ENCODE measurements at places on chromosomes 5 and 9.
A peak's percentile ranks its signal among the peaks of the same experiment; 100 is the strongest.

GRCh38 chr9:27398982-27399653 is 102.2 kb upstream of the EQTN start:
- no peak for DNase-seq

- no peak for DNase-seq
Measured at GRCh38 chr9:3656224-3656623, 130.4 kb upstream of the RFX3 start.

GRCh38 chr5:31027721-31028120 is 165.8 kb upstream of the CDH6 start:
- DNase-seq: no peak

DNA sequence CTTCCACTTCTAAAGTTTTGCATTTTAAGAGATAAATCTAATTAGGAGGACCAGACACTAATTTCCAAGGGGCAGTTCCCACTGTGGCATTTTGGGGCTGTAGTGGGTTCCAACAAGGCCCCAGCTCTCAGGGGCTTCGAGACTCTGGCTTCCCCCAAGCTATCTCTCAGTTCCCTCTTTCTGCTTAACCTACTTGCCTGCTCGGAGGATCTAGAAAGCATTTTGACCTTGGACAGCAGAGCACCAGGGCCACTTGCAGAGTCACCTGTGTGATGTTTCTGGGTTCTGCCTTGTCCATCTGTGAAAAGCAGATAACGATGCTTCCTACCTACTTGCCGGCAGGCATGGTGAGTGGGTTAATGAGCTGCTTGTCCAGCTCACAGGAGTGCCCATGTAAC is 175.4 kb downstream of the MED10 start:
- no peak for DNase-seq

DNA sequence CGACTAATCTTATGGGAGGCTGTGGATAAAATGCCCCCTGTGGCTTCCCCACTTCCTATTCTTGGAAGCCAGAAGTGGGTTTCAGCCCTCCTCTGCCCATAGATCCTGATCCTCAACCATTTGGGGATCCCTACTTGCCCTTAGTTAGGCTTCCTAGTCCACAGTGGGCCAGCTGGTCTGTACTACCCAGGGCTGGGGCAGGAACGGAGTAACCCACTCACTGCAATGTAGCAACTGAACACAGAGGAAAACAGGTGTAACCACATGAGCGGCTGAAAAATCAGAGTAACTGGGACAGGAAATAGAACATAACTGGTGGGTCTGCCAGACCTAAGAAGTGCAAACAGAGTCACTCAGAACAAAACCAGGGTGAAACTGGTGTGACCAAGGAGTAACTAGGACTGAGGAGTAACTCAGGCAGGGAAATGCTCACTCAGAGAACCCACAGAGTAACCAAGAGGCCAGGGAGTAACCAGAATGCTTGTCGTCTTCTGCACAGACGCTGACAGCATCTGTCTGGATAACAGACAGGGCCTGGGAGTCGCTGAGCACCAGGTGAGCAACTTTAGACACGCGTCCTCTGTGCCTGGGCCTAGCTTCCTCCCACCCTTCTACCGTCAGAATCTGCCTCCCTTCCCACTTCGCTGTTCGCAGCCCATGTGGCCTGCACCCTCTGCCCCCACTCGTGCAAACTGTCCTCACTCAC is 1.0 kb downstream of the AQP3 start:
- peak; percentile 38 for DNase-seq

GRCh38 chr9:94079236-94079635 is 5.0 kb upstream of the PTPDC1 start:
- no peak for DNase-seq

DNA sequence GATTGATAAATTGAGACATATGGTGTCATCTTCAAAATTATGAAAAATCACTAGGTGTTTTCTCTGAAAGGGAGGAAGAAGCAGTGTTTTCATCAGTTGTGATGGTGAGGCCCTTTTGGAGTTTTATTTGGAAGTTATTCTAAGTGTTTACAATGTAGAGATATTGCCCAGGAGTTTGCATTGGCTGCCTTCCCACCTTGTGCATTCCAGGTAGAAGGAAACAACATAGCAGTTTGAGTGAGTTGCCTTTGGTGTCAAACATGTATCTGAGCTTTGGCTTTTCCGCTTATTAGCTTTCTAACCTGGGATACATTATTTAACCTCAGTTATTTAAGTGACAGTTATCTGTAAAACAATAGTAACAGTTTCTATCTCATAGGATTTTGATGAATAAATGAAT is 122.5 kb downstream of the SCAMP1 start:
- no peak for DNase-seq

- no peak for DNase-seq
Measured at GRCh38 chr9:117868594-117868993, 164.4 kb downstream of the TLR4 start.

- no peak for DNase-seq
Measured at GRCh38 chr5:63233361-63233760, 654.7 kb downstream of the LRRC70 start.

DNA sequence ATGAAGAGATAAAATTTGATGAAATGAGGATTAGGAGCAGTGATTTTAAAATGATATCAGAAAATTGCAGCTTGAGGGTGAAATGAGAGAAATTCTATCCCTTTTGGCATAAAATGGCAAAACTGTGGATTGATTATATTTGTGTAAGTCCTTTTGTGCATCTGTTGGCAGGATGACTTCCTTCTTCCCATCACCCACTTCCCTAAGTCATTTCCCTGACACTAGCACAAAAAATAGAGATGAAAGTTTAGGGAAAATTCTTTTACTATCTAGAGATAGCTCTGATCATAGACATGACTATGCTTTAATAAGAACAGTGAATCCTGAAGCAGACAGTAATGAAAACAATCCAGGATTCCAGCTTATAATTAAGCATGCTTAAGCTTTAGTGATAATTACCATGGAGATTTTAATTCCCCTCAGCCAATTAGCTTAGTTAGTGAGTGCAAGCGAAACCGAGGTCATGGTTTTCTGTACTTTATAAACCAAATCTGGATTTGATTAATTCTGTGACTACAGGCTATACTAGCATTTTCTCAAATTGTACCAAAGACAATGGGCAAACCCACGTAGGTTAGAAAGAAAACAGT is 163.6 kb upstream of the TARS1 start:
- no peak for DNase-seq

- peak; percentile 81 for DNase-seq
Measured at GRCh38 chr5:116375926-116376325, 198.7 kb downstream of the SEMA6A start.

- no peak for DNase-seq
Measured at GRCh38 chr5:6408627-6409446, 30.5 kb upstream of the MED10 start.

DNA sequence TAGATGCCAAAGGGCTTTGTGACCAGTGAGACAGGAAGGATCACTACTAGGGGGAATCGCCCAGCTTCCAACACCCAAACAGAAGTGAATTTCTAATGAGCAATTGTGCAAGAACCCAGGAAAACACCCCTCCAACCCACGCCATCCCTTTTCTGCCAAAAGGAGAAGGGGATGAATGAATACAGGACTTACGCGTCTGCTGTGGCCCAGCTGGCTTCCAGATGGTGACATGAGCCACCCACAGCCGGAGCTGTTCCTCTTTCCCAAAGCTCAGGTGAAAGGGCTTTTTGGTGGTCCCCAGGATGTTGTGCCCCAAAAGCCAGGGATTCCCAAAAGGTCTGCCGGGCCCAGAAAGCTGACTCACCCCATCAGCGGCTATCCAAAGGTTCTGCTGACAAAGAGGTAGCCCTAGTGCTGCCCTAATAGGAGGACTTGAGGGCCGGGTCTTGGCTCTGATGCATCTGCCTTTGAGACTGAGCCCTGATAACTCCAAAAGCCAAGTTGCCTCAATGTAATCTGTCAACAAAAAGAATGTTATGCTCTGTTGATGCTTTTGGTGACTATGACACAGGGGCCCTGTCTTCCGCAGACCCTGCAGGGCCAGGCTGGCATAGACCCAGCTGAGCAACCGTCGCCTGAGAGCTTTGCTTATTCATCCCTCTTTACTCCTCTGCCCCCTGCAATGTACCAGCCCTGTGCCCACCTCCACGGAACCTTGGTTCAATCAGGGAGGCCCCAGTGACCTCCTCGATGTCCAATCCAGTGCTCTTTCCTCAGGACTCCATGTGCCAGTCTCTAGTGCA is 14.5 kb downstream of the GSN start:
- peak; percentile 64 for DNase-seq

DNA sequence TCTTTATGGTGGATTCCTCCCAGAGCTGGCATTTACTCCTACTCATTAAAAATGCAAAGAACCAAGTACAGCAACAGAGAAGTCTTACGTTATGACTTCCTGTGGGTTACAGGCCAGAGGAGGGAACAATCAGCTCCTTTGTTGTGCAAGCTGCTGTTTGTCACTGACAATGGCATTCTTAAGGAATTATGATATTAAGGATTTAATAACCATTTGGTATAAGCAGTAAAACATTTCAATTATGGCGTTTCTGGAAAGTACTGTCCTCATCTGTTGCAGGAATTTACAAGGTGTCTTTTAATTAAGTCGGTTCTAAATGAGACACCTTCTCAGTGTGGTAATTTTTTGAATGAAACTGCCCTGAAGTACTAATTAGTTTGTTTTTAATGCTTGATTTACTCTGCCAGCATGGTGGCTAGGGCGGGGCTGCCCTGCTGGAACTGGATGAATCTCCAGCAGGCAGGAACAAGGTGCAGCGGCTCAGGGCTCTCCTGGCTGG is 49.1 kb upstream of the VDAC1 start:
- peak; percentile 13 for DNase-seq

DNA sequence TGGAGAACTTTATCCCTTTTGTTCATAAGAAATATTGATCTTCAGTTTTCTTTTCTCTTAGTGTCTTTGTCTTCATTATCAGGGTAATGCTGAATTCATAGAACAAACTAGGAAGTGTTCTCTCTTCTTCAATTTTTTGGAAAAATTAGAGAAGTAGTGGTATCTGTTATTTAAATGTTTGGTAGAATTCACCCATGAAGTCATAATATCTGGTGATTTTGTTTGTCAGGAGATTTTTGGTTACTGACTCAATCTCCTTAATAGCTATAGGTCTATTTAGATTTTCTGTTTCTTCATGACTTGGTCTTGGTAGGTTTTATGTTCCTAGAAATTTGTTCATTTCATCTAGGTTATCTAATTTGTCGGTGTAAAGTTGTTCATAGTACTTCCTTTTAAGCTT is 45.4 kb upstream of the STARD4 start:
- no peak for DNase-seq

DNA sequence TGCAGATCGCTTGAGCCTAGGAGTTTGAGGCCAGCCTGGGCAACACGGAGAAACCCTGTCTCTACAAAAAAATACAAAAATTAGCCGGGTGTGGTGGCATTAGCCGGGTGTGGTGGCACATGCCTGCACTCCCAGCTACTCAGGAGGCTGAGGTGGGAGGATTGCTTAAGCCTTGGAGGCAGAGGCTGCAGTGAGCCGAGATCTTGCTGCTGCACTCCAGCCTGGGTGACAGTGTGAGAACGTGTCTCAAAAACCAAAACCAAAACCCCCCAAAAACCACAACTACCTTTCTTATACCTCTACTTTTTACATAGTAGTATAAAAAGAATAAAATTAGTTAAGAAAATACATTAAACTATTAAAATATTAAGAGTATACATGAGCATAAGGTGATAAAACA is 121.2 kb downstream of the RAPGEF6 start:
- DNase-seq: no peak

GRCh38 chr5:54187694-54188093 is 122.7 kb downstream of the ARL15 start:
- no peak for DNase-seq

GRCh38 chr9:37937366-37937765 is 33.4 kb upstream of the SLC25A51 start:
- no peak for DNase-seq

- no peak for DNase-seq
Measured at GRCh38 chr9:93642961-93643360, 66.6 kb downstream of the PHF2 start.

DNA sequence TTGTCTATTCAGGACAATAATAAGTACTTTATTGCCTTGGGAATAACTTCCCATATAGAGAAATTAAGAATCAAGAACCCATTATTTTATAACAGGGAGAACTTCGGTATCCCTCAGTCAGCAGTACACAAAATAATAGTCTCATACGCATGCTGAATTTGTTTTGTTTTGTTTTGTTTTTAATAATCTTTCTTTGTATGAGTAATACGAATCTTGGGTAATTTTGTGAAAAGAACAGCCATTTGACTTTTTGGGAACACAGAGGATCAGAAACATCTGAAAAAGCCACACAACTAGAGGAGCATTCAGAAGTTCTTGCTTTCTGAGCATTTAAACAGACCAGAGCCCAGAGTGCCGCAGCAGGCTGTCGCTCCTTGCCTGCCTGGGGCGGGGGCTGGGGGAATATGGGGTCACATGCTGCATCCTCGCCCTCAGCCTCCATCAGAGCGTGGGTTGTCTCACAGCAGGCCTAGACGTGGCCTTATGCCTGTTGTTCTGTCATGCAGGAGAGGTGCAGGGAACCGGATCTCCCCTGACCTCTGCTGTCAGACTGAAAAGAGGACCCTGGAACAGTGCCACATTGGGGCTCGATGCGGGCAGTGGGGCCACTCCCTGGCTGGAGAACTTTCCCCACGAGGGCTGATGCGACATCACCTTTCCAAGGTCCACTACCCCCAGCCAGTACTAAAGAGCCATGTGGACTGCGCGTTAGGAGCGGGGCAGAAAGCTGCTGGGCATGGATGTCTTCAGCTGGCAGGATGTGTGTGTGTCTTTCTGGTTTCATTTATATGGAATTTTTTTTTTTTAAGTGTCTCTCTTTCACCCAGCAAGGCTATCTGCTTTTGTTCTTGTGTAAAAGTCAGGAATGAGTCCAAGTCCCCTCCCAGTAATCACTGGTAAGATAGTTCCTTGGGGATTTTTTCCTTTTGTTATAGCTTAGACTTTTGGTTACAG is 133.4 kb upstream of the OTULINL start:
- no peak for DNase-seq

- peak; percentile 21 for DNase-seq
Measured at GRCh38 chr9:14318361-14318760, 4.4 kb upstream of the NFIB start.

GRCh38 chr5:143143973-143144372 is 259.5 kb downstream of the NR3C1 start:
- DNase-seq: no peak

DNA sequence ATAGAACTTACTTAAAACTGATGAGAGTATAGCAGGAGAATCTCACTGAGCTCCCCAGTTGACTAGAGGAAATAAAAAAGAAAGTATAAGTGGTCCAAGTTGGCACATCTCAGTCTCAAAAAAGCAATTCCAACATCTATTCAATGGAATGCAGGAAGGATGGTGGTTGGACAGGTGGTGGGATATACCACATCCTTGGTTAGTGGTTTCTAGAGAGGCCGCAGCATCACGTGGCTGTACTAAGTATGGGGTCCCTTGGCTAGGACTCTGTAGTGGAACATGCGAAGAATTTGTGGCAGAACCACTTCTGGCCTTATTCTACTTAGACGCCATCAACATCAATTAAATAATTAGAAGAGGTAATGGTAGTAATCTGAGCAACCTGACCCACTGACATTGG is 232.4 kb downstream of the SAXO1 start:
- DNase-seq: no peak

DNA sequence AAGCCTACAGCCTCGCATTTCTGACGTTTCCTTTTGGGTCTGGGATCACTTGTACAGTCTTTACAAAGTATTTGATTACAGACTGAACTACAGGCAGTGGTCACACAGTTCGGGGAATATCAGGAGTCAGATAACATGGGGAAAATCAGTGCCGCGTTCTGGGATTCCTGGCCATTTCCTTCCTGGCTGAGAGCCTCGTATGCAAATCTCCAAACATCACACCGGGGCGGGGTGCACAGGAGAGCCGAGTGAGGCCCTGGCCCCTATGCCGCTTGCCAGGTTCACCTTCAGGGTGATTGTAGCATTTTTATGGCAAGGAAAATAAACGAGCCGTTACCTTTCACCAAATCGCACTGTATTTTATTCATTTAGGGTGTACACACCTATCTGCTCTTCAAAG is 29.6 kb upstream of the SLC9A3 start:
- no peak for DNase-seq
